ENCODE measurements at places on chromosomes 4 and X.

- DNase-seq, result no peak
Observed at GRCh38 chr4:98345838-98346237, 84.7 kb downstream of the RAP1GDS1 start.

DNA sequence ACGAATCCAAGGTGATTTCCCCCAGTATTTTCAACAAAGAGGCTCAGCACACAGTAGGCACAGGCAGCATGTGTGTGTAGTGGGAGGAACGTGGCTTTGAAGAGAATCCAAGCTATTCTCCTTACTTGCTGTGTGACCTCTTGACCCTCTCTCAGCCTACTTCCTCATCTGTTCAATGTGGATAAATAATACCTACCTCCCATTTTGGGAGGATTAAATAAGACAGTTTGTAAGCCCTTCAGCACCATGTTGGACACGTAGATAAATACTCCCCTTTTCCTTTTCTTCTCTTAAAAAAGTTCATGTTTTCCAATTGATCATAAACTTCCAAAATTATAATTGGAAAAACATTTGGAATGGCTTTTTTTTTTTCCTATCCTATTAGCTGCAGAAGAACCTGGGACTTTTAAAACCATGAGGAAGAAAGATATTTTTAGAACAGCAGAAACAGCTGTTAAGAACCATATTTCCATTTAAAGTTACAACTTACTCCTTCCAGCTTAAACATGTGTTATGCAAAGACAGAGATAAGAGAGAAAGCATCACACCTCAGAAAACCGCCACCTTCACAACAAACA lies 56.1 kb upstream of the TMEM131L start:
- DNase-seq, result no peak

- DNase-seq, result no peak
Observed at GRCh38 chrX:150664290-150664689, 28.9 kb upstream of the MTMR1 start.

- DNase-seq, result no peak
Observed at GRCh38 chr4:72451349-72451748, 117.7 kb downstream of the ADAMTS3 start.

DNA sequence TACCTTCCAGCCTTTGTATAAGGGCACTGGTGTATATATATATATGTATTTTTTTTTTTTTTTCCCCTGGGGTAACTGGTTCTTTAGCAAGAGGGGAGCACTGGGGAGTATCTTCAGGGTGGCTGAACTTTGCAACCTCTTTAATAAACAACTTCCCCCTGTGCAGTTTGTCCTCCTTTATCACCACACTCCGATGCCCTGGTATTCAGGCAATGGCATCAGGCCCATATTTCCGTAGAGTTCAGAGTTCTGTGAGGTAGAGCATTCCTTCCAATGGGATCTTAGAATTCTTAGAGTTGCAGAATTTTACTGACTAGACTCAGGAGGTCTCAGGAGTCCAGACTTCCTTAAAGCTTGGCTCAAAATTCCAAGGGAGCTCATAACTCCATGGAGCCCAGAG lies 24.6 kb downstream of the NYX start:
- no peak for DNase-seq

- no peak for DNase-seq
Observed at GRCh38 chr4:168380290-168380689, 61.7 kb upstream of the DDX60 start.

GRCh38 chrX:40394302-40394701 lies 186.5 kb upstream of the ATP6AP2 start:
- DNase-seq, result no peak

- no peak for DNase-seq
Observed at GRCh38 chr4:3406021-3406420, 35.7 kb upstream of the HGFAC start.

- DNase-seq, result peak; percentile 39
Observed at GRCh38 chrX:150365990-150366911, 3.1 kb downstream of the MAMLD1 start.

GRCh38 chr4:175277816-175278215 lies 359.7 kb downstream of the ADAM29 start:
- DNase-seq, result no peak

DNA sequence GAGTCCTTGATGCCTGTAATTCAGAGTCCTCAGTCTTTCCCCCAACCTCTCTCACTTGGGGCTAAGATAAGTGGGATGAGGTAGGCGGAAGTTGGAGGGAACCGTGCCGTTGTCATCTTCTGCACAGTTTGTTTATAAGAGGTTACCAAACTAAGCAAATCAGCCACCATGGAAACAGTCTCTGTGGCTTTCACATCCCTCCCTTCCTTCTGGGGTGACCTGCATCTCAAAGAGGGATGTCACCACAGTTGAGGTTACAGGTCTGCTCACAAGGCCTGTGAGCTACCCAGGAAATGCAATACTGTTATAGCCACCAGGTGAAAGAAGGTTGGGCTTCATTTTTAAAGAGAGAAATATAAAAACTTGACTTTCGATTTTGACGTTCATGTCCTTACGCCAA lies 26.3 kb downstream of the RTL5 start:
- DNase-seq, result no peak

GRCh38 chr4:13266687-13267086 lies 217.5 kb downstream of the RAB28 start:
- no peak for DNase-seq

DNA sequence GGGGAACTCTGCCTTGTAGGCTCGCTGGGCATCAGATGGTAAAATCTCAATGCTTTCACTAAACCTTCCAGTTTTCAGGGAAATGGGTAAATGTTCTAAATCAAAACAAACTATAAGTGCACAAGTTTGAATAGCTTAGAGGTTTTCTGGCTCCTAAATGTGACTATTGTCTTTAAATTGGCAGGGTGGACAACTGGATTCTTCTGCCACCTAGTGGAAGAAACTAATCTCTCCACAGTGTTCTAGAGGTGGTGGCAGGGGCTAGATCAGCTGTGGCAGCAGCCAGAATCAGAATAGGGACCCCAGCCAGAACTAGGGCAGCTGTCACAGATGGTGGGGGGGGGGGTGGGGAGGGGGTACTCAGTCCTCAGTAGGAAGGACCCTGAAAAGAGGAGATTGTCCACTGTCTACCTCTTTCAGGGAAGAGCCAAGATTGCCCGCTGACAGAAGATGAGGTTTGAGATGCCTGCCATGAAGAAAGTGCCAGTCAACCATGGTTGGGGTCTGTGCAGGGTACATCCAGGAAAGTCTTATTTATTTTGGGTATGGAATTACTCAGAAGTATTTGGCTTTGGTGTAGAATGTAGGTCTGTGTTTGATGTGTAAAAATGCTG lies 201.4 kb downstream of the CCNG2 start:
- peak; percentile 76 for DNase-seq

- DNase-seq, result no peak
Observed at GRCh38 chr4:159655547-159655946, 552.7 kb downstream of the RAPGEF2 start.
